Fibroblast of gingiva (primary cell): ENCODE measurements at places on chromosomes 11 and 22.

DNA sequence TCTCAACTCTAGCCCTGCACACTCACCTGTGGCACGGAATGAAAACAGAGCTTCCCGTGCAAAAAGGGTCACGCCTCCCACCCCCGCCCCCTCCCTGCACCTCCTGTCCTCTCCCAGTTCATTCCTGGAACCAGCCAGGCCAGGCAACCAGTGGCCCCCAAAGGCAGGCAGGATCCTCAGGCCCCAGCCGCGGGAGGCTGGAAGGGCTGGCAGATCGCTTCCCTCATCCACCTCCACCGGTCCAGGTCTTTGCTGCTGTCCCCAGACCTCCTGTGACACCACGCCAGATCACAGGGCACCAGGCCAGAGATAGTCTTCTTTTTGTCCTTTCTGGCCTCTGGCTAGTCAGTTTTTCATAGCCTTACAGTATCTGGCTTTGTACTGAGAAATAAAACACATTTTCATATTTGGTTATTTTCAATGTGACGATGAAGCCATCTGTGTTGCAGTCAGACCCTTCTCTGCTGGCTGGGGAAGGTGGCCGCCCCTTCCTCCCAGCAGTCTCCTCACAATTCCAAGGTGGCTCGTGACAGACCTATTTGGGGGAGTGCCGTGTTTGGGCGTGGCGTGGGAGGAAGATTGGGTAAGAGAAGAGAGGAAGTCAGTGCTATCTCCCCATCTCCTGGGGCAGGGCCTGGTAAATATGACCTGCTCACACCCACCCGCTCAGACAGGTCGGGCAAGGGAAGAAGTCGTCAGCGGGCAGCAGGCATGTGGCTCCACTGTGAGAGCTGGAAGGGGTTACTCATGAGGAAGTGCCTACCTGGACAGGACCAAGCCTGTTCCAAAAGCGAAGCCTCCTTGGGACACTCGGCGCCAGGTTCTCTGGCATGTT lies 9.1 kb downstream of the SSH3 start:
- DNase-seq = no peak

DNA sequence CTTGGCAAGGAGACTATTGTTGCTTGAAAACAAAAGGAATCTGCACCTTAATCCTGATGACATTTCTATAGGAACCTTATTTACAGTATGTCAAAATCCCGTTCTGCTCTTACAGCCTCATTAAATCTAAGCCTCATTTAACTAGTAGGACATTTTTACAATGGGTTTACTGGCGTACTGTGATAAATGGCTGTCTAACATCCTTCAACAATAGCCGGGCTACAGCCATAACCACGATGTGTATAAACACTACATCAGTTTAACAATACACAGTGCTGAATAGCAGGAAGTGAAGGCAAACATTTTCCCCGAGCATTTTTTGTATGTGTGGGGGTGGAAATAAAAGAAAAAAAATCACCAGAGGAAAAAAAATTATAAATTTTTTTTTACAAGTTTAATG lies 131.2 kb downstream of the ARL14EP start:
- DNase-seq = no peak

DNA sequence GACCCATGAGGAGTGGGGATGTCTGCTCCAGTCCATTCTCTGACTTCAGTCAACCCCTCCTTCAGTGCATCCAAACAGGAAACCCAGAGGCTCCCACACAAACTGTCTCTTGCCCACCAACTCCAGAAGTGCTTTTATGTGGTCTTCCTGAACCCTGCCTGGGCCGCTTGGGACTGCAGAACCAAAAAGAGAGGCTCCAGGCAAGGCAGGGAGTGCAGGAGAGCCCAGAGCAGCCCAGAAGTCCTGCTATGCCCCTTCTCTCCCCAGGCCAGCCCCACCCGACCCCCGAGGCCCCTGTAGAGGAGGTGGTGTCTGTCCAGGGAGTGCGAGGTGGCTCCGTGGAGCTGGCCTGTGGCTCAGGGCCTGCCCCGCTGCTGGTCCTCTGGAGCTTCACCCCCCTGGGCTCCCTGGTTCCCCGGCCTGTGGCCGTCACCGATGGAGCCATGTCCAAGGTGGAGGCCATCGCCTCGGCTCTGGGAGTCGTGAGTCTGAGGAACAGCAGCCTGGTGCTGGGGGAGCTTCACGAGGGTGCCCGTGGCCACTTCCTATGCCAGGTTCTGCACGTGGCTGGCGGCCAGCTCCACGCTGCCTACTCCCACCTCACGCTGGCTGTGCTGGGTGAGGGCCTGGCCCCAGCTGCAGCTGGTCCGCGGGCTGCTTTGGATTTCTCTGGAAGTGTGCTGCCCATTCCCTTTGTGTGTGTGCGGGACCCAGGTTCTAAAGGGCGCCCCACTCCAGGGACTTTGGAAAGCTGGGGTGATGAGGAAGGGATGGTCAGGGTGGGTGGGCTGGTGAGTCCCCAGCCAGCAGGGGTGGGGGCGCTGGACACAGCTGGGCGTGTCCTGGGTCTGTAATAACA lies 1.8 kb downstream of the VSIG10L2 start:
- no peak for DNase-seq

DNA sequence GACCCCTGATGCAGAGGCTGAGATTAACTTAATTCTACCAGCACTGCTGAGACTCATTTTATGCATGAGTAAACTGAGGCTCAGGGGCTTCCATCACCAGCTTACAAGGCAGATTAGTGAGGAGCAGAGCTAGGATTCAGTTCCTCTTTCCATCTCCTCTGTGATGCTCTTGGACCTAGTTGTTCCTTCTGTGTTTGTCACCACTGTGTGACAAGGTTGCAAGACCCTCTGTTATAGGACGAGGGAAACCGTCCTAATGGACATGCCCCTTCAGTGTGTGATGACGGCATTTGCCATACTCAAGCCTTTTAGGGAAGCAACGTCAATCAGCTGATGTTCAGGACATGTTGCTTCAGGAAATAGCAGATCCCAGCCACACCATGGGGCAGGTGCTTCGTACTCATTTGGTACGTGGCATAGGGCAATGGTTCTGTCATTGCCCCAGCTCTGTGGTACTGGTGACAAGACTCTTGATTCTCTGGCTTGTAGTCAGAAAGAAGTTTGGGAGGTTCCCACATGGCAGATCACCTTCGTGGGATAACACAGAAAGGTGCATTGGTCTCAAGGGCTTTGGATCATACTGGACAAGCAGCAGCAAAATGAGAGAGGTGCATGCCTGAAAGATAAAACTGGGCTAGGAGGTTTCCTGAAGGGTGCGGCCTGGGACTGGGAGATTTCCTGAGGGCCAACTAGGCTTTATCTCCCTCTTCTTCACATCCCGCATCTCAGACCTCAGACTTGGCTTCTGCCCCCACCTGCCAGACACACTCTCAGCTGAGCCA lies 23.9 kb upstream of the CD44 start:
- DNase-seq = no peak

DNA sequence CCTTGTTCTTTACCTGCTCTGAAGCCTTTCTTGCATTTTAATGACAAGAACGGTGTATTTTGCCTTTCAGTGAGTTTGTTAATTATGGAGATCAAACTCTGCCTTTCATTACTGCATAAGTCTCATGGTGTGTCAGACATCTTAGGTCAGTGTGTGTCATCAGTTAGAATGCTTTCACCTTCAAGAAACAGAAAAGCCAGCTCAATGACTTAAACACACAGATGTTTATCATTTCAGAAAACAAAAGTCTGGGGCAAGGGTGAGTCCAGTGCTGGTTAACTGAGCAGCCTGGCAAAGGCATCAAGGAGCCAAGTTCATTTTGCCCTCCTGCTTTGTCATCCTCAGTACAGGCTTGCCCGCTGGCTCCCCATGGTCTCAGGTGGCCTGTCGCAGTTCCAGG lies 54.5 kb downstream of the PACS1 start:
- peak; percentile 42 for DNase-seq
